ENCODE measurements at places on chromosomes 13 and 19.

DNA sequence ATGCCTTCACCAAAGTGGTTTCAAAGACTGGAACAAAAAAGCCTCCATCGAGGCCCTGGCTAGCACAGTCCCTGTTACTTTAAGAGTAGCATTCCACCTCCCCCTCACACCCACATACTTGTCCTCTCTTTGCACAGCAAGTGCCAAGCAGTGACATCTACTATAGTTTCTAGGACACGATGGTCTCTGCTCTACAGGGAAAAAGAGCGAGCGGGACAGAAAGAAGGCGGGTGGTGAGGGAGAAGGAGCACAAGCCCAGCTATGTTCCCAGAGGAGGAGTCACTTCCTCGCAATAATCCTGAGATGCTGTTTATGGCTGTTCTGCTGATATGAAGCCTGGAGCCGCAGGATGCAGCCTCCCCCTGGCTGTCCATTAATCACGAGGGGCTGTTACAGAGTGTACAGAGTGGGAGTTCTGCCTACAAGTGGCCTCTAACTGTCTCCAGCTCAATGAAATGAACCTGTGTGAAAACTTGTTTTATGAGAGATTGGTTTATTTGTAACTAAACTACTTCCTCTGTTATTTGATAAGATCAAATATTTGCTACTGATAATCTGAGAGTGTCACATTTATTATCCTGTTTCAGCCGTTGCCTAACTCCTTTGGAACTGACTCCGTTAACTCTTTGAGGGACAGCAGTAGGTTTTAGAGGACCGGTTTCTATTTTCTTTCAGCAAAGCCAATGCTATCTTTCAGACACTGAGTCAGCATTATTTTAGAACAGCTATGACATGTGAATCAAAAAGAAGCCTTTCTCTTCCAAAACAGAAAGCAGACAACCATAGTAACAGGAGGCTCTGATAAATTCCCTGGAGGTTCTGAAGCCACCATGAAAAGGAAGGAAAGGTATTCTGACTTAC, 208.0 kb downstream of the SPRY2 start:
- DNase-seq: no peak

GRCh38 chr13:40194224-40194806, 472.1 kb downstream of the FOXO1 start:
- DNase-seq: no peak

- DNase-seq: no peak
Observed at GRCh38 chr19:29573486-29573885, 32.6 kb upstream of the POP4 start.

- no peak for DNase-seq
Observed at GRCh38 chr13:88958821-88959220, 1287.7 kb downstream of the SLITRK5 start.

- DNase-seq: no peak
Observed at GRCh38 chr13:23725922-23726321, 155.7 kb downstream of the TNFRSF19 start.

DNA sequence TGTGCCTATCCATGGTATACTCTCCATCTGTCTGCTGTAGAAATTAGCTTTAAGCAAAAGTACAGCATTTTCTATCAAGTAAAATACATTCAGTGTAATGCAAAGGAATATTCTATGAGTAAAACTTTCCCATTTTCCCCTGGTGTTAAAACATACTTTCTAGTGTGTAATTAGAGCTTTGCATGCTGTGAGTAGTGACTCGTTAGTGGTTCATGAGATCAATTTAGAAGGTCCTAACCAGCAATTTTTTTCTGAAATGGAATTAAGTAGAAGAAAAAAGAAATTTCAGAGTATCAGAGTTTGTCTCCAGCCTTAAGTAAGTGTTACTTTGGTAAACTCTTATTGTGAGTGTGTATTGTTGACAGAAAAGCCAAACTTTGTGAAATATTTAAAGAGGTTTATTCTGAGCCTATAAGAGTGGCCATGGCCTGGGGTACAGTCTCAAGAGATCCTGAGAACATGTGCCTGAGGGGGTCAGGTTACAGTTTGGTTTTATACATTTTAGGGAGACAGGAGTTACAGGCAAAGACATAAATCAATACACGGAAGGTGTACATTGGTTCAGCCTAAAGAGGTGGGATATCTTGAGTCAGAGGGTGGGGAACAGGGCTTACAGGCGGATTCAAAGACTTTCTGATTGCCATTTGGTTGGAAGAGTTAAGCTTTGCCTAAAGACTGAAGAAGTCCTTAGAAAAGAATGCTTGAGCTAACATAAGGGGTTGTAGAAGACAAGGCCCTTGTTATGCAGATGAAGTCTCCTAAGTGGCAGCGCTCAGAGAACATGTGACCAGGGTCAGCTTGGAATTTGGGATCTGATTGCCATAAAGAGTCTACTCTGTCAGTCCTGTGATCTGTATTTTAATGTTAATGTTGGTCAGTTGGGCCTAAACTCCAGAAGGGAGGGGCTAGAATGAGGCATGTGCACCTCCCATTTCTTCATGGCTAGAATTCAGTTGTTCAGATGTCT, 25.5 kb downstream of the FAM187B start:
- no peak for DNase-seq

GRCh38 chr19:6772028-6772865, at the start of gene VAV1:
Gene VAV1 (plus strand): TSS chr19:6772708. CDS start chr19:6772808, 100 bp downstream.
- DNase-seq: no peak

Measured in NCI-H82 (cell line).